ENCODE measurements at places on chromosomes 7 and 10. TPM values are rescaled to one million over a fixed set of nuclear protein-coding genes. Genes with fewer than 3 reads are reported as not detected.

DNA sequence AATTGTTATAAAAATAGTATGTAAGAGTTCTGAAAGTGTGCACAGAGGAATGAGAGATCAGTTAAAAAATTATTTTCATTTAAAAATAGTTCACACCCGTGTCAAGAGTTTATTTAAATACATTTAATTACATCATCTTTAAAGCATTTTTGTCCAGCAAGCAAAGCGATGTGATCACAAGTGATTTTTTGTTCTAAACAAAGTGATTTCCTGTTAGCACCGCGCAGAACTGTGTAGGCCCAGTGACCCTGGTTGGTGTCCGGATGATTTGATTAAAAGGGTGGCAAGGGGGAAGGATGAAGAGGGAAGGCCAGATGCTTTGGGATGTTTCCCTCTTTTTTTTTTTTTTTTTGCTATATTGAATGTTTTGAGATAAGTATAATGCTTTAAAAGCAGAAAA lies 227.8 kb upstream of the PITRM1 start:
- DNase-seq: no peak

GRCh38 chr10:63584725-63585035 lies 63.5 kb downstream of the REEP3 start:
- no peak for DNase-seq

- no peak for DNase-seq
Observed at GRCh38 chr7:106740806-106741205, 79.8 kb upstream of the CCDC71L start.

GRCh38 chr7:155483245-155483644 lies 25.3 kb downstream of the EN2 start:
- DNase-seq: no peak

DNA sequence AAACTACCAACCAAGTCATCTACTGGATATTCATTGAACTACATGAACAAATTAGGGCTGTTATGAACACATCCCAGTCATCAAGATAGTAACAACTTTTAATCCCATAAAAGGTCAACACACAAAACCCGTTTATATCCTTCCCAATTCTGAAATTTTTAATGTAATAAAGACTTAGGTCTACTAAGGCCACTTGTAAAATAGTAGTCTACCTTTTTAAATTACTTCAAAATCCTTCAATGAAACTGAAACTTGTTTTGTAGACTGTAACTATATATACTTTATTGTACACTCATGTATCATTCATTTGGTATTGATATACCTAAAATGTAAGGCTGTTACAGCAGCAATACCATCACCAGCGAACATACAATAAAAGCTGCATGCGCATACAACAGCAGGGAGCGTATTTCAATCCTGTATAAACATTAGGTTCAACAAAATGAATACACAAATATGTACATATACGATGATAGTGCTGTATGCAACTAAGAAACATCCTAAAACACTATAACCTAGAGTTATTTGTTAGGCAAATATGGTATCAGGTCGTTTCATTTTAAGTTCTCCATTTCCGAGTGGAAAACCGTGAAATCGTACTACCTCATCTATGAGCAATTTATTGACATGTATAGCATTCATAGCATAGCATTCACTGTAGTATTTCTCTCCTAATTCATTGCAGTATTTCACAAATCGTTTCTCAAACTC lies 973 bp downstream of the ATAD1 start:
- DNase-seq: no peak

- peak; percentile 32 for DNase-seq
Observed at GRCh38 chr7:49631071-49631815, 142.2 kb upstream of the VWC2 start.

DNA sequence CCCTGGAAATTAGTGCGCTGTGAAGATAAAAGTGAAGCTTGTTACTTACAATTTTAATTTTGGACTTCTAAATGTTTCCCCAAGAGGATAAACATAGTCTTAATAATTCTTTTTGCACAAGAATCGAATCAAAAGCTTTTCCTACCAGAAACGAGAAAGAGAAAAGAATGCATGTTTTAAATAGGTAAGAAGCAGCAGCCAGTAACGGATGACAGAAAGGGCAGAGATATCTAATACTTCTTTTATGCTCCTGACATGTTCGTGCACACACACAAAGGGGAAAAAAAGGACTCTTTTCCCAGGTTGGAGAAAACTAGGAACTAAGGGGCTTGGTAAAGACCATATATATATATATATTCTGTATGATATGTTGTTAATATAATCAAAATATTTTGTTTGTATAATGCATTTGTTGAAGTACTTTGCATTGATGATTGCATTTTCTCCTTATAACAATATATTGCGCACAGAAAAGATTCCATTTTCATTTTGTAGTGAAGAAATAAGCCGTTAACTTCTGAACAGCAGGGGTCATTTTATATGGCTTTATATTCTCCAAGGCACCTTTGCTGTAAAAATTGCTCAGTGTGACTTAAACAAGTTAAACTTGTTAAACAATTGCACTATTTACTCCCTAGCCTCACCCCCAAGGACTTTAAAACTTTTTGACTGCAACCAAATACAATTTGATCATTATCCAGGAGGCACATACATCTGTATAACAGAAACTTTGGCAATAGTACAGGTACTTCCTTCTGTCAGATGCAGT lies 2.2 kb downstream of the PRKAR2B start:
- DNase-seq: no peak

- DNase-seq: no peak
Observed at GRCh38 chr10:49050366-49050765, 65.0 kb downstream of the VSTM4 start.

GRCh38 chr10:124625831-124626238 lies 118.3 kb downstream of the FAM53B start:
- peak; percentile 82 for DNase-seq

- no peak for DNase-seq
Observed at GRCh38 chr10:26528048-26528447, 89.9 kb downstream of the APBB1IP start.

- peak; percentile 49 for DNase-seq
Observed at GRCh38 chr7:151838861-151839381, 38.0 kb downstream of the PRKAG2 start.

- DNase-seq: no peak
Observed at GRCh38 chr10:13808556-13809391, 222.0 kb downstream of the PRPF18 start.

DNA sequence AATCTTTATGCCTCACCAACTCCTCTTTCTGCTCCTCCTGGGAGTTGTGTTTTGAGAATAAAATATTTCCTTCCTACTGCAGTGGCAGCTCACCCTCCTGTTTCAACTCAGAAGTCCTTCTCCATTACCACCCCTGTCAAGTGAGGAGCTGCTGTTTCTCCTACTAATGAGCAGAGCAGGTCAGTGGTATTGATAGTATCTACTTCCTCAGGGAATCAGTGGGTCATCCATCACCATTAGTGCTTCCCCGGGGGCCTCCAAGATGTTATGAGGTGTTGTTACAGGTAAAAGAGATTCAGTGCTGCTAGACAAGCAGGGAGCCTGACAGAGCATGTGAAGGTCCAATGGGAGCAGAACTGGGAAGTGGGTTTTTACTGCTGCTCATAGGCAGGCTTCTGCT lies 795.2 kb downstream of the REEP3 start:
- no peak for DNase-seq

TMEM213 gene
- total RNA-seq: not detected

ACTL6B gene
- not detected for total RNA-seq

LRIT1 gene
- not detected for total RNA-seq

STEAP1 gene
- 1.5 TPM for total RNA-seq

SPDYE2B gene
- not detected for total RNA-seq

NKX1-2 gene
- not detected for total RNA-seq

CYP3A7 gene
- total RNA-seq: not detected

HMX3 gene
- not detected for total RNA-seq

SLC39A12 gene
- not detected for total RNA-seq

SLC26A4 gene
- 0.40 TPM for total RNA-seq

CLEC5A gene
- total RNA-seq: 0.50 TPM

LEP gene
- total RNA-seq: 0.42 TPM
